ENCODE measurements at places on chromosomes 2 and 18.

GRCh38 chr18:3256693-3257626 lies 5.0 kb upstream of the MYL12B start:
- no peak for DNase-seq

GRCh38 chr18:76699923-76700322 lies 122.4 kb upstream of the ZNF236 start:
- DNase-seq: no peak

GRCh38 chr2:128178650-128179460 lies 87.9 kb downstream of the UGGT1 start:
- no peak for DNase-seq

- DNase-seq: no peak
Measured at GRCh38 chr2:85772019-85772745, 18.4 kb downstream of the ATOH8 start.

GRCh38 chr2:50547521-50547920 lies 484.4 kb downstream of the NRXN1 start:
- no peak for DNase-seq

DNA sequence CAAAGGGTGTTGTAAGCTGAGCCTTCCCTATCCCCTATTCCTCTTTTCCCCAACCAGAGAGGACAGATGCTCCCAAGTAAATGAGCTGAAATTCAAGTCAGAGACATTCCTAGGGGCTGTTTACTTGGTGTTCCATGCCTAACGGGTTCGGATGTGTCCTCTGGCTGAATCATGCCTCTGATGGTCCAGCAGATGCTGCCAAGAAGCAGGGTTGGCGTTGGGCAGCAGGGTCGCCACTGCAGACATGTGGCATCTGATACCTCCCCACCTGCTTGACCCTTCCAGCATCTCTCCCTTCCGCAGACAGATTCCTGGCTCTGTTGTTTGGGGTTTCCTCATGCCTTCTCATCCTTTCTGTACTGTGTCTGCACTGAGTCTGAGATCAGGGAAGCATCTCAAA lies 108.3 kb downstream of the HNRNPLL start:
- no peak for DNase-seq

DNA sequence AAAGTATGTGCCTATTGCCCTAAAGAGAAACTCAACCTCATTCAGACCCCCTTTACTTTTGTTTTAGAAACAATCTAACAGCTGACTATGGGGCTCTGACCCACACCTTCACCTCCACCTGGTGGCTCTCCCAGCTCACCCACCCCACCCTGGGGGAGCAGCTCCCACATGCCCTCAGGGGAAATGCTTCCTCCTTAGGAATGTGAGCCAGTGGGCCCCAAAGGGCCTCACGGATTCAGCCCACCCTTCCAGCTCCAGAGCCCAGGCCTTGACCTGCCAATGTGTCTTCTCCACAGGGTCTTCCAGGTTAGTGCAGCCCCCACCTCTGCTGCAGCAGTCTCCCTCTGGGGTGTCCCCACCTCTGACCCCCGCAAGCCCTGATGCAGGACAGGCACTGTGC lies 680.1 kb upstream of the RAB6C start:
- DNase-seq: no peak

- no peak for DNase-seq
Measured at GRCh38 chr2:229492034-229492433, 220.9 kb upstream of the PID1 start.

DNA sequence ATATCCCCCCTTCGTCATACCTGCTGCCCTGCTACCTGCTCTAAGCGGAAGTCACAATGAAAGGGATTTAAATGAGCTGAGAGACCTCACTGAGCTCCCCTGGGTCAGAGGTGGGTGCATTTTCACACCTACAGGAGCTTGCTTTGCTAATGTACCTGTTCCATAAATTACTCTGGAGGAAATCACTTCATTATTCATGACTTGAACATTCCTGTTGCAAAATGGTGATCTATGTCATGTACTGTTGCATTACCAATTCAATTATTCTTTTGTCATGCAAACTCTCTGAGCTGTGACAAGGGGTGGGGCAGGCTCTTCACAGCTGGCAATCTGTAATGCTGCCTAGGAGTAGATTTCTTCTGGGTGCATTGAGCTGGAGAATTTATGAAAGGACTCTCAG lies 761.3 kb downstream of the TSN start:
- no peak for DNase-seq

- DNase-seq: no peak
Measured at GRCh38 chr2:871926-872680, 78.5 kb upstream of the SNTG2 start.

DNA sequence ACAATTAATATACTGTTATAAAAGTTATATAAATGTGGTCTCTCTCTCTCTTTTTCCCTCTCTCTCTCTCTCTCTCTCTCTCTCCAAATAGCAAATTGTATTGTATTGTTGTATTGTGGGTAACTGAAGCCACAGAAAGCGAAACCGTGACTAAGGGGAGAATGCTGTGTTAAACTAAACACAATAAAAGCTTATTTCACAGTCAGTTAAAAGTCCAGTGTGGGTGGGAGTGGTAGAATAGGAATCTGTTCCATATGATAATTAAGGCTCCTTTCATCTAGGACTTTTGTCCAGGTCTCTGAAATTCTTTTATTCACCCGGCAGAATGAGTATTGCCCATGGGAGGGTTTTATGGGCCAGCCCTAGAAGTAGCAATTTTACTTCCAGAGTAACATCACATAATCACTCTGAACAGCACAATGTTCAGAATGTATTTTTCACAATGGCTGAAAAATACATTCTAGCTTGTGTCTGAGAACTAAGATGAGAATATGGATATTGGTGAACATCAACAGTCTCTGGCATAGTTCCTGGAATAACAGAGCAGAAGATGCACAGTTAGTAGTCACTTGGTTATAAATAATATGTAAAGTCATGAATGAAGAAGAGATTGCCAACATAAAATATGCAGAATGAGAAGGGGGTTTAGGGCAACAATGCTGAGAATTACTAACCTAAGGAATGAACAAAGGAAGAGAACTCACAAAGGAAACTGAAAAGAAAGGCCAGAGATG lies 399.1 kb downstream of the PLCL1 start:
- no peak for DNase-seq

GRCh38 chr2:231134910-231135655 lies 10.2 kb upstream of the HTR2B start:
- DNase-seq: no peak

DNA sequence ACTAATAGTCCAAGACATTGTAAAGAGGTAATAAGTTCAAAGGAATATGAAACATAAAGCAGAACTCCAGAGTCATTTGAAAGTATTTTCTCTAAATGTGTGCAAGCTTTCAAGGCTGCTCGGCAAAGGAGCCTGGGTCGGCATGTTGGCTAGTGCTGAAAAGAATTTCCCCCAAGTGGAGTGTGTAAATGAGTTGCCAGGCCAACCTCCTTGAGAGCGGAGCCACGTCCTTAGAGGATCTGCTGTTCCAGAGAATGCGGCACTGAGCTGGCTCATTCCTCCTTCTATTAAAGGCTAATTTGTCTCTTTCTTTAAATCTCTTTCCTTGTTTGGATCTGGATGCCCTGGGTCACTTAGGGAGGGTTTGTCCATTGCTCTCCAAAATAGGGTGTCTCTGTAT lies 127.5 kb downstream of the RDH14 start:
- DNase-seq: no peak

DNA sequence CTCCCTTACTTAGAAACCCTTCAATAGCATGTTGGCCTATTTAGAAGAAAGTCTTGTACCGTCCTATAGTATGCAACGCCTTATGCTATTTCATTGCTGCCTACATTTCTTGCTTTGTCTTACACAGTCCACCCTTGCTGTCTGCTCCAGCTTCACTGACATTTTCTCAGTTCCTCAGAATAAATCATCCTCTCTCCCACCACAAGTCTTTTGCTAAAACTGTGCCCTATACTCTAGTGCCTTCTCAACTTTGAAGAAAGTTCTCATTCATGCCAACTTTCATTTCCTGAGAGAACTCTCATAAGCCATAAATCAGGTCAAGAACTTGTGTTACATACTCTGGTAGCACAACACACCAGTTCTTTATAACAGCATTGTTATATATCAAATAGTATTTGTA lies 54.3 kb upstream of the COL3A1 start:
- no peak for DNase-seq

GRCh38 chr2:182866095-182866460 lies 359 bp downstream of the FRZB start:
- no peak for DNase-seq

- DNase-seq: no peak
Measured at GRCh38 chr2:176490061-176490861, 221.0 kb downstream of the MTX2 start.

DNA sequence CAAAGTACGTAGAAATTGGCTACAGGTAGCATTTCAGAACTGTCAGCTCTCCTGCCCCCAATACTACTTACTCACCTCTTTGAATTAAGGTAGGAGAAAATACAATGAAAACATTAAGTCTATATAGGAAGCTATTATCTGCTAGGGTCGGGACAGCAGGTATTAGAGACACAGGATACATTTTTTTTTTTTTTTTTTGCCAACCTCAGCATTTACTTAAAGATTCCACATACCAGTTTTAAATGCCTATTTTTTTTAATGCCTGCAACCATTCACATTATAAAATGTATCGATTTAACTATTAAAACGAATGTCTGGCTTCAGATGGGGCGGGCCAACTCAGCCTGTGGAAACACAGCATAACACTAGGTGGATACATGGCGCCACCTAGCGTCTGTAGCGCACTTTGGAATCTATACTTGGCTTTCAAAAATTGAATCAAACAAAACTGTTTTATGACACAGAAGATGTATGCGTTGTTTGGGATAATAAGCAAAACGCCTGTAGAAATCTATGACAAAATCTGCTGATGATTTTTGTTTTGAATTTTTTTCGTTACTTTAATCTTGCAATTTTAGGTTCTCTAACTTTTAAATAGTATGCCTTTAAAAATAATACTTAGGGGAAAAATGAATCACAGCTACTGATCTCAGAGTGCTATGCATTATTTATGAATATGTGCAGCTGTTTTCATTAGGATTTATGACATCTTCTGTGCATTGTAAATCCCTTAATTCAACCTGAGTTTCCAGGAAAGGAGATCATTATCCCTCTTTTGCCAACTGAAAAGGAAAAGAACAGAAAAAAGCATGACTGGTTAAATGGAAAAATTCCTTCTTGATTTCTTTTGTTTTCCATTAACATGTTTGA lies 261.0 kb downstream of the NYAP2 start:
- peak; percentile 57 for DNase-seq

DNA sequence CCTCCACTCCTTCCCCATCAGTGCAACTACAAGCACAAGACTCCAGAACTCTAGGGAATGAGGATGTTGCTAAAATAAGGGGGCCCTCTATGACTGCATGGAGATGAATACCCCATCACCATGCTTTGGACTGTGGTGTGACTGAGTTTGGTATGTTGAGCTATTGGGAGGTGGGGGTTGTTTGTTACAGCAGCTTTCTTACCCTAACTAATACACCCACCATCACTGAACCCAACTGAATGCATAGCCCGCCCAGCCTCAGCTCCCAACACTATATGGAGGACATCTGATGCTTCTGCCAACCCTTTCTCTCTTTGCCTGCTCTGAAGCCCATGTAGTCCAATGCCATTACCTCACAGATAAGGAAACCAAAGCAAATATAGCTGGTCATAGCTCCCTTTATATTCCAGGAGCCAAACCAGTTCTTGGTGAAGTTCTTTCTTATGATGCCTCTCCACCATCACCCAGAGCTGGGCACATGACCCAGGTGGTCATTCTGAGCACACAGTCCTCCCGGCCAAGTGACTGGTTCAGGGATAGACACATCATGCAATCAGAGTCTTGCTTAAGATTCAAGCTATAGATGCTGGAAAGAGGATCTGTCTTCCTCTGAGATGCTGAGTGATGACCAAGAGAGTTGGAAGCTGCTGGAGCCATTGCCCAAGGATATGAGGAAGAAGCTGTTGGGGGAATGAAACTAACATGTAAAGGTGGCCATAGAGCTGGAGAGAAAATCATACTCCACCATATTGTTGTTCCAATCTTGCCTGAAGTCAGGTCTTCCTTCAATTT lies 155.6 kb upstream of the HAAO start:
- no peak for DNase-seq

DNA sequence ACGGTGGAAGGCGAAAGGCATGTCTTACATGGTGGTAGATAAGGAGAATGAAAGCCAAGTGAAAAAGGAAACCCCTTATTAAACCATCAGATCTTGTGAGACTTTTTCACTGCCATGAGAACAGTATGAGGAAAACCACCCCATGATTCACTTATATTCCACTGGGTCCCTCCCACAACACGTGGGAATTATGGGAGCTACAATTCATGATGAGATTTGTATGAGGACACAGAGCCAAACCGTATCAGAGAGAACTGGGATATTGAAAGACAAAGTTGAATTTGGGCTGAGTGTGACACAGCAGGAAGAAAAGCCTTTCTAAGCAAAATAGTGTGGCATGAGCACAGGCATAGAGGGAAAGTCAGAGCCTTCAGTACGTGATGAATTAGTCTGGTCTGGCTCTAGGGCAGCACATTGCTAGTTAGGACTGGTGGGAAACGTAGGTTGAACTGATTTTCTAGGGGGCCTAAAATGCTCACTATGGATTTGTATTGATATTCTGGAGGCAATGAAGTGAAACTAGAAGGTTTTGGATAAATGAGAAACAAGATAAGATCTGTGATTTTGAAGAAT lies 84.8 kb upstream of the RND3 start:
- no peak for DNase-seq

GRCh38 chr18:59690996-59691395 lies 6.2 kb downstream of the CCBE1 start:
- DNase-seq: no peak

DNA sequence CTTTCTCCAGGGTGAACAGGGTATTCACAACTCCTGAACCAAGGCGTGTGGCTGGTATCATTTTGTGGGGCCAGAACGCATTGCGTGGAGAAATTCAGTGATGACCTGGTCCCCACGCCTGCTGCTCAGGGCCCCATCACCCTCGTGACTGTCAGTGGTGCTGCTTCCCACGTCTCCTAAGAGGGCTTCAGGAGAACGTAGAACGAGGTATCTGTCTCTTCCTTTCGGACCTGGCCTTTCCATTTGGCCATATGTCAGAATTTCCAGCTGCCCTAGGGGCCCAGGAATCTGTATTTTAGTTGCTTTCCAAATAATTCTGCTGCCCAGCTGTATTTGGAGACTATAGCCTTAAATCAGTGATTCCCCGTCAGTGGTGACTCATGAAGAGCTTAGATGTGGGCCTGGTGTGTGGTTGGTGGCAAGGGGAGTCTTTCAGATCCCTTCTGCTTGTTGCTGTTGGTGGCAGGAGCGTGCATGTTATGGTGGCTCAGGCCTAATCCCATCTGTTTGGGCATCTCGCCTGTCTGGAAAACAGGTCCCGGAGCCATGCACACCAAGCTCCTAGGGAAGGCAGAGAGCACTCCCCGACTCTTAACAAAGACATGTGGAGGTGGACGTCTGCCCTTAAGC lies 56.4 kb downstream of the NPAS2 start:
- no peak for DNase-seq

- DNase-seq: no peak
Measured at GRCh38 chr2:110955556-110955955, 165.2 kb upstream of the BCL2L11 start.

- DNase-seq: no peak
Measured at GRCh38 chr2:62240546-62240945, 44.6 kb downstream of the B3GNT2 start.
